Activated CD4-positive, alpha-beta T cell treated with anti-CD3 and anti-CD28 coated beads for 48 hours (primary cell): ENCODE measurements at places on chromosomes 5 and 9.
A peak's percentile ranks its signal among the peaks of the same experiment; 100 is the strongest.

- DNase-seq: no peak
These were observed 9.0 kb upstream of the SPINK4 start for GRCh38 chr9:33230756-33231622.

DNA sequence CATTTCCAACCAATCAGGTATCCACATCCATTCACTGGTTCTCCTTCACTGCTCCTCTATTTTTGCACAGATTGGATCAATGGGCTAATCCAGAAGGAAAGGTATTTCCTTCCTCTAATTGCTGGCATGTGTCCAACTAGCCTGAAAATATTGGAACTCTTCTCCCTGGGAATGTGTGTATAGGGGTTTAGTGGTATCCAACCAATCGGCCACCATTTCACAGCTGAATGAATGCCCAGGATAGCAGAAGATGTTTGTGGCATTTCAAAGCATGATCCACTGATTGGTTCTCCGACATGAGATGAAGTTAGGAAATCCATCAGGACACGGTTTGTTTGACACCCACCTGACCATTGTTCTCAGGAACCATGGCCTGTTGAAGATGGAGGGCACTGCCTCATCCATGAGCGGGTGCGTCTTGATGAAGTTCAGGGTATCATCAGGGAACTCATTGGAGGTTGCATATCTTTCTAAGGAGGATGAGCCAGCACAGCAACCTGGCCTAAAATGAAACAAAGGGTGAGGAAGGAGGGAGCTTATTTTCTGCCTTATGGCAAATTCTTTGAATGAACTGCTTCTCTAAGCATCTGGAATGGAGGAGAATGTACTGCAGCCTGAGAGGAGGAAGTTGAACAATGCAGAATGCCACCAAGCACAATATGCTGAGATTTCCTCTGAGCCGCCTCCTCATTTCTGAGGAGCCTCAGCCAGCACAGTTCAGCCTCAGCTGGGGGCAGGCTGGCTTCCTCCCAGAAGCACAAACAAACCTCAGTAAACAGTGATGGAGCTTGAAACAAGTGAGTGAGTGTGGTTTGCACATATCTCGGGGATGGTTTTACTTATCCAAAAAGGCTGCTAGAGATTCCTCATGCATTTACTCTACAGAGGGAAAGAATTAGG, 94.6 kb downstream of the SEMA6A start:
- DNase-seq: no peak

- DNase-seq: no peak
These were observed 15.6 kb downstream of the AK8 start for GRCh38 chr9:132862533-132862932.

GRCh38 chr5:167030500-167031120, 1260.8 kb upstream of the WWC1 start:
- no peak for DNase-seq

DNA sequence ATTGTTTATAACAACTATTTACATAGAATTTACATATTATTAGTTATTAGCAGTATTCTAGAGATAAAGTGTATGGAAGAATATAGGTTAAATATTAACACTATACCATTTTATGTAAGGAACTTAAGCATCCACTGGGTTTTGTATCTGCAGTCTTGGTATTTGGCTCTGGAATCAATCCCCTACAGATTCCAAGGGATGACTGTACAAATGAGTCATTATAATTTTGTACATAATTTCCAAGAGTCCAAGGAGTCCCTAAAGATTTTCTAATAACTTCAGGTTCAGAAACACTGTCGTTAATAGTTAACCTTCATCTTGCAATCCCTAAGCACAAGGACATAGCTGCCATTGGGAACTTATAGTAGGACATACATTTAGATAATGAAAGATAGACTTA, 254.8 kb upstream of the PDE4D start:
- no peak for DNase-seq

GRCh38 chr9:34465468-34465867, 6.9 kb downstream of the DNAI1 start:
- no peak for DNase-seq

DNA sequence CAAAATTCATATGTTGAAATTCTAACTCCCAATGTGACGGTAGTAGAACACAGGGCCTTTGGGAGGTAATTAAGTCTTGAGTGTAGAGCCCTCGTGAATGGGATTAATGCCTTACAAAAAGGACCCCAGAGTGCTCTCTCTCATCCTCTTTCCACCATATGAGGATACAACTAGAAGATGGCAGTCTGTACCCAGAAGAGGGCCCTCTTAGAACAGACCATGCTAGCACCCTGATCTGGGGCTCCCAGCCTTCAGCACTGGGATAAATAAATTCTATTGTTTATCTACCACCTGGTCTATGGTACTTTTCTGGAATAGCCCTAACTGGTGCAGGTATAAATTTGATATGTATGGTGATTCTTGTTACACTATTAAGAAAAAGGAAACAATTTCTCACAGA, 332.3 kb downstream of the BRINP1 start:
- no peak for DNase-seq

DNA sequence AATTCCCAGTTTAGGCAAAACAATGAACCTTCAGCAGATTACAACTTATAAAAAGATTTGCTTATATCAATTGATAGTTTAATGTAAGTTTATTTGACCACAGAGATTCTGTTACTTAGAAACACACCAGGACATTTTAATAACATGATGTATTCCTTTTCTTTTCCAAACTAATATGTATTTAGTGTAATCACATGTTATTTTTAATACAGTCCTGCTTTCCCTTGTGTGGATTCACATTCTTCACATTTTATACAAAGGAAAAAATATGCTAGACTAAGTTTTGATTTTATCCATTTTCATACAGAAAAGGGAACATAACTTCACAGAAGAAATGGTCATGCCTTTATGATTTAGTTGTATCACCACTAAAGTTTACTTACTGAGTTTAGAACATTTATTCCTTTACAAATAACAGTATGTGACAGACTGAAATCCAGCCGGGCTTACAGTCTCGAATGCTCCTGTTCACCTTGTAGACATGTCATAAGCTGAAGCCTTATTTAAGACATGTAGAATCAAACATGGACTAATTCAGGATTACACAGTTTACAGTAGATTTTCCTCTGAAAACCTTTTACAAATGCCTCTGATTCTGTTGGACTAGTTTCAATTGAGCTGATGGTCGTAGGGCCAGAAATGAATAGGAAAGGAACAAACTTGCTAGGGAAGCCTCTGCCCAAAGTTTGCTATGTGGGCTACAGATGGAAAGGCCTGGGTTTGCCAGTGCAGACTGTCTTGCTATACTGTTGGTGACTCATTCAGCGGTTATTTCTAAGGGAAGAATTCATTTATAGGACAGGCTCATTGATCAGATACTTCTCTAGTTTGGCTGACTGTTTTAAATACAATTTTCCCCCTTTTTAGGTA, 6.6 kb upstream of the ASPN start:
- DNase-seq: no peak

- no peak for DNase-seq
These were observed 567.5 kb upstream of the RIOK2 start for GRCh38 chr5:97750576-97750975.

GRCh38 chr5:143033535-143034250, 263.5 kb downstream of the ARHGAP26 start:
- no peak for DNase-seq

DNA sequence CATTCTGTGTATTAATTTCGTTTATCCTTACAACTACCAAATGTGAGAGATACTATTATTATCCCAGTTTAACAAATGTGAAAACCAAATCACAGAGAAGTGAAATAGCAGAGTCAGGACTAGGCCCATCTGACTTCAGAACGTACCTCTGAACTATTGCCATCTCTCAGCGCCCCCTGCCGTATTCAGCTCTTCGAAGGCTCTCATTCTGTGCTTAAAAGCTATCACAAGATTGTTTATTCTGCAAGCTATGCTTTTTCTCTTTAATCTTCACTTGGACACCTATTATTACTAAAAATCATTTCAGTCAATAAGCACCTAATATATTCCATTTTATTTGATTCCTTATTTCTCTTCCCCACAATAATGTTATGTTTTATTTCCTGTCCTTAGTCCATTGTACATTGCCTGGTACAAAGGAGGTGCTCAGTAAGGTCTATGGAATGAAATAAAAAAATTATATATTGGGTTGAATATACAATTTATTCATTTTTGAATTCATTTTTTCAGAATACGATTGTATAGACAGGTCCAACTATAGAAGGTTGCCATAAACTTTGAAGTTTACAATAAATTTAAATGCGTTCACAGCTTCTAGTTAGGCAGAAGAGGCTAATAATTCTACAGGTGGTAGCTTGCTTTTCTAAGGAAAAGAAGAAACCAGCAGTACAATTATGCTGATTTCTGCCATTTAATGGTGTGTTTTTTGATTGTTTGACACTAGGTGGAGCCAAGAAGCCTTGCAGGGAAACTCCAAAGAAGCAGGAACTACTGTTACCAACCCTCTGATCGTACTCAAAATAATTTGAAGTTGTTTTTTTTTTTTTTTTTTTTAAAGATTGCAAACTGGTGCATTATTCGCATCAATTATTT, 202.2 kb upstream of the DMRTA1 start:
- peak; percentile 45 for DNase-seq

DNA sequence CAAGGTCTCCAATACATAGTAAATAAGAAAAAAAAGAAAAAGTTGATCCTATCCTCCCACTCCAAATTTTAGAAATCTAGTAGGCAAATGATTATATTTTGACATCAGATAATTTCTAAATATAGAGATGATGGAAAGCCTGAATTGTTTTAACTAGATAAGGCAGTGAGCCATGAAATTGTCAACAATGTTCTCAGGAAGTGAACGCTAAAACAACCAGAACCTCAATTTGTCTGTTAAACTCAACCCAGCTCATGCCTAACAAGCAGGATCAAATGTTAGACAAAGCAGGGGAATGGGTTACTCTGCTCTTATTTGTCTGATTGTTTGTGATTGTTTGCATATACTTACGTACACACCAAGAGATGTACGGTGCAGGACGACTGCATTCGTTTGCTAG, 49.2 kb downstream of the ESM1 start:
- no peak for DNase-seq

- DNase-seq: no peak
These were observed 83.3 kb upstream of the RETREG1 start for GRCh38 chr5:16700081-16700480.

- no peak for DNase-seq
These were observed 443.9 kb downstream of the ZNF608 start for GRCh38 chr5:124302533-124302932.

DNA sequence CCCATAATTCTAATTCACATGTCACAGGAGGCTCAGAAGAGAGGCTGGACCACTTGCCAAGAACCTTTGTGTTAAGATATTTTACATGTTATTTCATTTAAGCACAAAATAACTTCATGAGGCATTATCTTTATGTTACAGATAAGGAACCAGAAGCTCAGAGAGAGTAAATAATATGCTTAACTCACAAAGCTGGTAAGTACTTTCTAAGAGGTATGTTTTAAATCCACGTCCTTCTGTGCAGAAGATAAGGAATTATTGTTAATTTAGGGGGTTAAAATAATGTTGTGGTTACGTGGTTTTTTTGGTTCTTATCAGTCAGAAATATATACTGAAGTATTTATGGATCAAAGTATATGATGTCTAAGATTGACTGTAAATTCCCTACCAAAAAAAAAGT, 8.0 kb downstream of the STRBP start:
- DNase-seq: no peak

- peak; percentile 37 for DNase-seq
These were observed 10.2 kb upstream of the IL12B start for GRCh38 chr5:159340511-159340910.

GRCh38 chr9:138049085-138049778, 171.7 kb downstream of the CACNA1B start:
- DNase-seq: no peak

DNA sequence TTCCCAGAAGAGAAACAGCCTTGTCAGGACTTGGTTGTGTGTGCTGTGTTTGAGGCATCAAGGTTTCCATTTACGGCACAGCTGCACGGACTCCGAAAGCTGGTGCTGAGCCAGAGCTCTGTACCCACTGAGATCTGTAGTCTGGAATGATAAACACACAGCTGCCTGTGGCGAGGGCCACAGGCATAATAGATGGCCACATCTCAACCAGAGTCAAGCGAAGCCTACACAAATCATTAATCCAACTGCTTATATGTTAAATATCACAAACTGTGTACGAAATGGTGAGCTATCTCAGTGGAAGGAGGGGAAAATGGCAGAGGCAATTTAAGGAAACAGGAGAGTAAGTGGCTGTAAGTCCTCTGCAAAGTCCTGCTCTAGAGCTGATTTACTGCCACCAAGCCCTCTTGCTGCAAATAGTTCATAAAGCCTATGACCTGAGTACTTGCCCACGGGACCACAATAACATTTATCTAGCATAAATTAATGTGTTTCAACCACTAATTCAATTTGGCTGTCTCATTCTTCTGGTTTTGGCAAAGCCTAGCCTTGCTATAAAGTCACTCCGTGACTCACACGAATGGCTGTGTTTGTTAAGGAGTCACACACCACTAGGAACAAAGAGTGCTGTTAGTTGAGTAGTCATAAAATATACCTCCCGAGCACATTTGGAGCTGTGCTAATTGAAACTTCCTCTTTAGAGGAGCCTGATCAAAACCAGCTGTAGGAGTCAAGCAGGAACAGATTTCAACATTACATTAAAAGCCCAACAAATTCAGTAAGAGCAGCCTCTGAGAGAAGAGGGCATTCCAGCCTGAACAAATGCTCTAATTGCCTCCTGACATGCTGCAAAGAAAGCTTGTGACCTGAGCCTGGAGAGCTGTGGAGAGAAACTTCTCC, 738.6 kb upstream of the ZNF608 start:
- no peak for DNase-seq

GRCh38 chr5:15768936-15769335, 269.0 kb downstream of the FBXL7 start:
- DNase-seq: no peak

- no peak for DNase-seq
These were observed 189.1 kb downstream of the SREK1 start for GRCh38 chr5:66333192-66333591.

- DNase-seq: no peak
These were observed 193.7 kb downstream of the ENC1 start for GRCh38 chr5:74446725-74447241.

DNA sequence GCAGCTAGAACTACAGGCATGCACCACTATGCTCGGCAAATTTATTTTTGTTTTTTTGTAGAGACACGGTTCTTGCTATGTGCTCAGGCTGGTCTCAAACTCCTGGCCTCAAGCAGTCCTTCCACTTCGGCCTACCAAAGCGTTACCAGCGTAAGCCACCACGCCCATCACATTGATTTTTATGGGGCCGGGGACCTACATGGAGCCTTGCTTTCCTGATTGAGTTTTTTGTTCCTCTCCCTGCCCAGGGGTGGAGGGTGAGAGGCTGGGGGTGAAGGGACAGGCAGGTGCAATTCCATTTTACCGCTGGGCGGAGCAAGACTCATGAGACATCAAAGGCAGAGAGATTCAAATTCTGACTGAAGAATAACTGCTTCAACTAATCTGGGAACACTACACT, 1.9 kb downstream of the ALDH1B1 start:
- no peak for DNase-seq

- no peak for DNase-seq
These were observed 44.2 kb upstream of the LMNB1 start for GRCh38 chr5:126732716-126733115.

- DNase-seq: peak; percentile 44
These were observed 74.3 kb downstream of the DCP2 start for GRCh38 chr5:113050721-113051382.
